ENCODE measurements at places on chromosomes 5 and 9. TPM values are rescaled to one million over a fixed set of nuclear protein-coding genes. Genes with fewer than 3 reads are reported as not detected.

Gene QRFP
- 0.35 TPM for polyA plus RNA-seq

Gene PCDHGB1
- 0.63 TPM for polyA plus RNA-seq

Gene NR2F1
- not detected for polyA plus RNA-seq

Gene OR1L8
- not detected for polyA plus RNA-seq

Gene PCDHB16
- polyA plus RNA-seq = 5.4 TPM

Gene SLC34A3
- not detected for polyA plus RNA-seq

Gene CCDC127
- polyA plus RNA-seq = 8.9 TPM

Gene PCDHGB2
- polyA plus RNA-seq = 1.8 TPM

Gene SCGB3A1
- polyA plus RNA-seq = 0.79 TPM

Gene CCL27
- 0.17 TPM for polyA plus RNA-seq

All from muscle of arm (tissue), 14 donors.